ENCODE measurements at places on chromosomes 11 and 22. TPM values are rescaled to one million over a fixed set of nuclear protein-coding genes. Genes with fewer than 3 reads are reported as not detected.
A peak's percentile ranks its signal among the peaks of the same experiment; 100 is the strongest.

Gene PAMR1
- not detected for polyA plus RNA-seq

Gene BAIAP2L2
- polyA plus RNA-seq, result 0.43 TPM

- peaks cover 2% of the 10 kb centered on the region for H3K27me3 ChIP-seq
- no peak overlapping the region for H3K27ac ChIP-seq
- H3K4me1 ChIP-seq, result peaks cover 7% of the 10 kb centered on the region
- H3K36me3 ChIP-seq, result no peaks in the 10 kb centered on the region
- H3K4me3 ChIP-seq, result no peak overlapping the region
Observed at GRCh38 chr11:63918507-63919191, 1.7 kb upstream of the RCOR2 start.

Gene PRR33
- not detected for polyA plus RNA-seq

- no peaks in the 10 kb centered on the region for H3K4me1 ChIP-seq
- no peak for DNase-seq
- H3K36me3 ChIP-seq, result no peaks in the 10 kb centered on the region
- no peak overlapping the region for H3K4me3 ChIP-seq
- H3K27ac ChIP-seq, result no peak overlapping the region
Observed at GRCh38 chr11:1082346-1082727, 7.7 kb downstream of the MUC2 start.

- no peak for DNase-seq
- H3K4me3 ChIP-seq, result no peak overlapping the region
- no peaks in the 10 kb centered on the region for H3K4me1 ChIP-seq
- H3K27ac ChIP-seq, result no peak overlapping the region
Observed at GRCh38 chr11:106917973-106918372, 100.3 kb downstream of the GUCY1A2 start.

DNA sequence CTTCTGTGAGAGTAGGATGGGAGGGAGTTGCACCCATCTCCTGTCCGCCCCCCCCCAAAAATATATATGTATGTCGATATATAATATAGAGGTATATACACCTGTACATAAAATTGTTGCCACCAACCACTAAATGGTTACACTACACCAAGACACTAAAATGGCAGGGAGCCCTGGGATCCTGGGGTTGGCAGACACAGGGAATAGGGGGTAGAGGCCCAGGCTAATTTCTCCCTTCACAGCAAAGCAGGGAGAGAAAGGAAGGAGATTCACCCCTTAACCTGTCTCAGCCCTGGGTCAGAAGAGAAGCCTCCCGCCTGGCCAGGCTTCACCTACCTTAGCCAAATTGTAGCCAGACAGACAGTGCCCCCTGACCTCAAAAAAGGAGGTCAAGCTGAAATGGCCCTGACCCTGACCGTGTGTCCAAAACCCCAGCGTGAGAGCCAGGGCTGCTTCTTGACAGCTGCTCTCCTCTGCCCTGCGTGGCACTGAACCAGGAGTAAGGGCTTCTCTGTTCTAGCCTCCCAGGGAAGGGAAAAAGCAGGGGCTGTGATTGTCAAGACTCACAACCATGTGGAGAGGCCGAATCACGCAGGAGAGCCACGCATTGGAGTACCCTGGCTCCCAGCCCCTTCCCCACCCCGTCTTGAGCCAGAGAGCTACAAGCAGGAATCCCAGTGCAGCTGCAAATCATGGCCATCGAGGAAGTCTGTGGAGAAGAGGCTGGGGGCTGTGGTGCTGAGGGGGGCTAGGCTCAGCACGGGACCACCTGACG lies 40.5 kb downstream of the SGSM3 start:
- no peaks in the 10 kb centered on the region for H3K27me3 ChIP-seq
- H3K36me3 ChIP-seq, result no peaks in the 10 kb centered on the region
- no peaks in the 10 kb centered on the region for H3K4me1 ChIP-seq
- no peak for DNase-seq

DNA sequence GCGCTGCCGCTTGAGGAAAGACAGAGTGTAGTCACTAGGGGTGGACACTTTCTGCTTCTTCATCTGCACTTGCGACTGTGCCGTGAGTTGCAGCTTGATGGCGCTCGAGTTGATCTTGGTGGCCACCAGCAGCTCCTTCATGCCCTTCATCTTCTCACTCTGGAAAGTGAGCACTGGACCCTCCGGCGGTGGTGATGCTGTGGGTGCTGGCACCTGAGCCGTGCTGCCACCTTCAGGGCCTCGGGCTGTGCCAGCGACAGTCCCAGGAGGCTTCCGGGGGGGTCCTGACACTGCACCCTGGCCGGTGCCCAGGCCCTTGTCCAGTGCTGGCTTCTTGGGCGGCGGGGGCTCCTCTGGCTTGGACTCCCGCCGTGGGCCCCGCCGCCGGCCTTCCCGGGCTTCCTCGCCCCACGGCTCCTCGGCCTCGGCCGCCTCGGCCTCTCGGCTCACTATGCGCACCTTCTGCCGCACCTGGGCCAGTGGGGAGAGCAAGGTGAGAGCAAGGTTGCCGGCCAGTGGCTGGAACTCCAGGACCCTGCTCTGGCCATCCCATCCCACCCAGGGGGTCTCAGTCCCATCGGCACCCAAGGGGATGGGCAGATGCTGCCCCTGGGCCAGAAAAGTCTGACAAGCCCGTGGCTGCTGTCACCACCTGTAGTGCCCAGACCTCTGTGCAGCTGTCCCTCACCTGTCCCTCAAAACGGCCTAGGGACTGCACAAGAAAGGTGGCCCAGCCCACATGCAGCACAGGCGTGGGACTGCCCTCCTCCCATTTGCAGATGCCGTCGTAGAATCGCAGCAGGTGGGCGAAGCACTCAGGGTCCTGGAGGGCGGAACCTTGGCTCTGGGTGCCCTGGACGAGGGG lies 1.6 kb upstream of the MAP4K2 start:
- no peak overlapping the region for H3K4me3 ChIP-seq
- no peak for DNase-seq
- no peaks in the 10 kb centered on the region for H3K27me3 ChIP-seq
- H3K27ac ChIP-seq, result no peak overlapping the region
- H3K36me3 ChIP-seq, result no peaks in the 10 kb centered on the region
- peaks cover 41% of the 10 kb centered on the region for H3K4me1 ChIP-seq

Gene SCGB1D2
- not detected for polyA plus RNA-seq

- no peak for DNase-seq
- peaks cover 14% of the 10 kb centered on the region for H3K4me1 ChIP-seq
- peaks cover 6% of the 10 kb centered on the region for H3K27me3 ChIP-seq
- H3K36me3 ChIP-seq, result peaks cover 12% of the 10 kb centered on the region
- peak overlapping the region; percentile 37 for H3K4me3 ChIP-seq
Observed at GRCh38 chr11:65355013-65355775, 643 bp downstream of the TIGD3 start.

Gene OTOG
- polyA plus RNA-seq, result not detected

DNA sequence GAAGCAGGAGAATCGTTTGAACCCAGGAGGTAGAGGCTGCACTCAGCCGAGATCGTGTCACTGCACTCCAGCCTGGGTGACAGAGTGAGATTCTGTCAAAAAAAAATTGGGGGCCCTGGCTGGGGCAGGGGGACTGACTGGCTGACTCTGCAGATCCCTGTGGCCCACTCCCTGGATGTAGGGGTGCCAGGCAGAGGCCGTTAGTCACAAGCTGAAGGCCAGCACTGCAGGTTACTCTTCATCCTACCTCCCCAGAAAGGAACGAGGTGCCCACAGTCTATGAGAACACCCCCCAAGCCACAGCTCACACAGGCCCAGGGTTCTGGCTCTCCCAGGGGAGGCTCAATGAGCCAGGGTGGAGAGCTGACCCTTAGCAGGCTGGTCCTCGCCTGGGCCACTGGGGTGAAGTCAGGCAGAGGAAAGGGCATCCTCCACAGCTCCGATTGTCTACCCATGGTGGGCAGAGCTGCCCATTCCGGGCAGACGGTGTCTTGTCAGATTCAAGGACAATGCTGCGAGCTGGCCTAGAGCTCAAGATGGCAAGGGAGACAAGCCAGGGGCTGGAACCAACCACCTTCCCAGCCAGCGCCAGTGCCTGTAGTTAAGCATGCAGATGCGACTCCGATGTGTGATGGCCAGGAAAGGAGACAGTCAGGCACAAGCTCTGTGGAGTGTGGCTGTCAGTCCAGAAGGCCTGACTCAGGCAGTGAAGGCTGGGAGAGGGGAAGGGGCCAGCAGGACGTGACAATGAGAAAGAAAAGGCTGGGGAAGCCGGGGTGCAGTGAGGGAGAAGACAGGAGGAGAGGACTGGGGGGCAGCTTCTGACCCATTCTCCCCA lies 12.4 kb downstream of the C11orf24 start:
- peaks cover 12% of the 10 kb centered on the region for H3K36me3 ChIP-seq
- H3K4me3 ChIP-seq, result no peak overlapping the region
- H3K27me3 ChIP-seq, result no peaks in the 10 kb centered on the region
